ENCODE measurements at places on chromosomes 5 and 9.

- DNase-seq: no peak
These were observed 101.6 kb upstream of the APC start for GRCh38 chr5:112635771-112636731.

DNA sequence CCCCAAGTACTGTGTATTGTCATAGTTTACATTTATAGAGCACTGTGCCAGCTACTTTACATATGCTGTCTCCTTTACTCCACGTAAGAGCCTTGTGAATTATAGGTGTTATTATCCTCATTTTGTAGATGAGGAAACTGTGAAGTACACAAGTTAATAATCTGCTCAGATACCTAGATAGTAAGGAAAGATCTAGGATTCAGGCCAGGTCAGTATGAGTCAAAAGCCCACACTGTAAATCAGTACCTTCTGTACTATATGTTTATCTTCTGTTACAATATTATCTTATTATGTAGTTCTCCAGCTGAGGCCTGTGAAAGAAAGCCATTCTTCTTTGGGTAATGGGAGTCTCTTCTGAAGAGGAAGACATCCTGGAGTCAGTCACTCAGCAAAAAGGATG is 72.4 kb upstream of the TLX3 start:
- DNase-seq: no peak

DNA sequence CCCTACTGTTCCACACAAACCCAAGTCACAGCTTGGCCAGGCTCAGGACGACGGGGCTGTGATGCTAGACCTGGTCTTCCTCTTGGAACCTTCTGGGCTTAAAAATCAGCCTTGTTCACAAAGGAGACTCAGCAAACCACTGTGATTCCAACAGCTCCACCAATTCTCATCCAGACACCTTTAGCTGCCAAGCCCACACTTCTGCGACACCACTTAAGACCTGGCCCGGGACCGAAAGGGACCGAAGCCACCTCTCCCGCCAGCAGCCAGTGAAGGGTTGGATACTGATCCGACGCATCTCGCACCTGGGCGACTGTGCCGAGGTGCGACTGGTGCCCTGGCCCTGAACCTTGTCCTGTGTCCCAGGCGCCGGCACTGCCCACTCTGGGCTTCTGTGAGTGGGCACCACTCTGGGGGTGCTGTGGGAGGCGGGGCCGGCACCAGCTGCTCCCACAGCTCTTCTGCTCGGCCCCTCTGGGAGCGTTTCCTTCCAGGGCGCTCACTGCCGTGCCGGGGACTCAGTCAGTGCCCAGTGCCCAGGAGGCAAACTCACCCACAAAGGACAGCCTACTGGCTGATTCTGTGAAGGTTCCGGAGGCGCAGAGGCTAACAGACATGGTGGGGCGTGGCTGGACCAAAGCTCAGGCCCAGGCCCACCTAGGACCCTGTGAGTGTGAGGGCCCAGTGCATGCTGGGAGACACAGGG is 50.9 kb downstream of the EXD3 start:
- no peak for DNase-seq

- DNase-seq: no peak
These were observed 34.4 kb downstream of the INSYN2B start for GRCh38 chr5:169945831-169946261.

DNA sequence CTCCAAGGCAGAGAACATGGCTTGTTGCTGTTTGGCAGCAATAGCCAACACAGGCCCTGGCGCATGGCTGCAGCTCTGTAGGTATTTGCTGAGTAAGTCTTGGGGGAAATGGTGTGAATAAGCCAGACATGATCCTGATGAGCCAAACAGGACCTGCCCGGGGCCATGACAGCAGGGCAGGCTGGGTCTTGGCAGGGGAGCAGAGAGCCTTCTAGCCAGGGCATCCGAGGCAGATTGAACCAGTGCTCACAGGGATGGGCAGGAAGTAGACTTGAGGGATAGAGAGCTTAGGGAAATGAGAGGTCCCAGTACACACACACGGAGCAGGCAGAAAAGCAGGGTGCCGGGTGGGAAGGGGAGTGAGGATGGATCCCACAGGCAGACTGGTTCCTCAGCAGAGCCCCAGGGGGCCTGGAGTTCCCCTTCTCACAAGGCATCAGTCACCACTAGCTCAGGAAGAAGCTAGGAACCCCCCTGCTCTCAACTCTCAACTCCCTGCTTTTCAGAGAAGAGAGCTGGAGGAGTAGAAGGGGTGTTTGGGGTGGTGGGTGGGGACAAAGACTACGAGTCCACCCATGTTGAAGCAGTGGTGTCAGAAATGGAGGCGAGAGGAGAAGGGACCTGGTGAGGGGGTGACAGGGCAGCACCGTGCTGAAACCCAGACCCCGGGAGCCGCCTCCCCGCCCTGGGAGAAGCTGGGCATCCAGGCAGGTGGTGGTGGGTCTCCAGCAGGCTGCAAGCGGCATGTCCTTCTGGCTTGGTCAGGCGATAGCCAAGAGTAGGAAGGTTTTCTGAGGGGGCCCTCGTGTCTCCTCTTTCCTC is 111.1 kb downstream of the RGS3 start:
- DNase-seq: no peak

Data from CD4-positive, alpha-beta T cell treated with Interleukin-12 subunit alpha and Interleukin-12 subunit beta, for 1 hour (primary cell).